Ovary (tissue), 10 donors: ENCODE measurements at places on chromosomes 5 and 9.

DNA sequence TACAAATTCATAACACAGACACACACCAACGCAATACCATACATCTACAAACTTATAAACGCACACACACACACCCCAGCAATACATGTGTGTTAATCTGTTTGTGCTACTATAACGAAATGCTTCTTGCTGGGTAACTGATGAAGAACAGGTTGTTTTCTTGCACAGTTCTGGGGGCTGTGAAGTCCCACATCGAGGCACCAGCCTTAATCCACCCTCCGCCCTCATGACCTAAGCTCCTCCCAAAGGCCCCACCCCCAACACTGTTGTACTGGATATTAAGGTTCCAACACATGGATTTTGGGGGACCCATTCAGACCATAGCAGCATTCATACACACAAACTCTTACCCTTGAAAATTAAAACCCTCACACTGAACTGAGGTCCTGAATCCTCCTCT lies 38.8 kb upstream of the LPCAT1 start:
- no peak for DNase-seq

DNA sequence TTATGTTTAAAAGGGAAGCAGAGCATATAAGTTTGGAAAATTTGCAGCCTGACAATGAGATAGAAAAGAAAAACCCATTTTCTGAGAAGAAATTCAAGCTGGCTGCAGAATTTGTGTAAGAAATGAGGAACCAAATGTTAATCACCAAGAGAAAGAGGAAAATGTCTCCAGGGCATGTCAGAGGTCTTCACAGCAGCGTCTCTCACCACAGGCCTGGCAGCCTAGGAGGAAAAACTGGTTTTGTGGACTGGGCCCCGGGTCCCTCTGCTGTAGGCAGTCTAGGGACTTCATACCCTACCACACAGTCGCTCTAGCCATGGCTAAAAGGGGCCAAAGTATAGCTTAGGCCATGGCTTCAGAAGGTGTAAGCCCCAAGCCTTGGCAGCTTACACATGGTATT lies 32.1 kb upstream of the HSD17B4 start:
- DNase-seq: no peak

DNA sequence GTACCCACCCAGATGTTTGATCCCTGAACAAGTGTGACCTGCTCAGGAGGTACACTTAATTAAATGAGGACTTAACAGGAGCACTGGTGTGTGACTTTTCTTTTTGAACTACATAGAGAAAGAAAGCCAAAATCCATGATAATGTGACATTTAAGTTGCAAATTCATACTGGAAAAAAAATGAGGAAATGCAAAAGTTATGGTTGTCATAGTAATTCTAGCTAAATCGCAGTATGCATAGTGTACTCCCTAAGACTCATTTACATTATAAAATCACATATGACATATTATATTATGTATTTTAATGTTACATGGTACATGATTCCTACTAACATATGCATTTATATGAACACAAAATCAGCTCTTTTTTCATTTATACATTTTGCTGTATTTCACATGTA lies 92.0 kb upstream of the PCSK5 start:
- no peak for DNase-seq

DNA sequence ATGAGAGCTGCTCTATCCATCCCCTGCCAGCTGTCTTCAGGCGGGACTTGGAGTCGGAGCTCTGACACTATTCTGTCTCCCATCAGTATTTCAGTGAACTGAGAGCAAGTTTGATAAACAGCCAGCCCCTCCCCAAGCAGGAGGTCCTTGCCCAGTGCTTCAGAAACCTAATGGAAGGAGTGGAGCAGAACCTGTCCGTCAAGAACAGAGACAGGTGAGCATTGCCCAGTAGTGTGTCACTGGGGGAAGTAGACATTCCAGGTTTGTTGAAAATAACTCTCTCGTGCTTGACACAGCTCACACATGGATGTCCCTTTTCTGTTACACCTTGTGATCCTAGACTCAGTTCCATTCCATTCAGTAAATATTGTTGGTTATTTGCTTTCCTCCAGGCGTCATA lies 13.2 kb upstream of the TLX3 start:
- no peak for DNase-seq

DNA sequence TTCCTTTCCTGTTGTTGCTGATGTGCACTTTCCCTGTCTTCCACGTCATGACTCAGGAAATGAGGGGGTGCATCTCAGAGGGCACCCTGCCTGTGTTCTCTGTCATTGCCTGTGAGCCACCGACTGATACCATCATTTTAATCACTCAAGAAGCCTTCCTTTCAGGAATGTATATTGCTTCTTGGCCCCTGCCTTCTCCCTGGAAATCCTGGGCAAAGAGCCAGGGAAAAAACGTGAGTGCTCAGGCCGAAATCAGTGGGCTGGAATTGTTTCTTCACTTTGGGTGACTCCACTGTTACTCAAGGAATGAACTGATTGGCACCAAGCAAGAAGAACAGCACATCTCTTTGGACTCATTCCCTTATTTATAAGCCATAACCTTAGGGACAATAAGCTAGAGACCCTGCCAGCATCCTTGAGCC lies 126.1 kb downstream of the SNX18 start:
- DNase-seq: no peak

DNA sequence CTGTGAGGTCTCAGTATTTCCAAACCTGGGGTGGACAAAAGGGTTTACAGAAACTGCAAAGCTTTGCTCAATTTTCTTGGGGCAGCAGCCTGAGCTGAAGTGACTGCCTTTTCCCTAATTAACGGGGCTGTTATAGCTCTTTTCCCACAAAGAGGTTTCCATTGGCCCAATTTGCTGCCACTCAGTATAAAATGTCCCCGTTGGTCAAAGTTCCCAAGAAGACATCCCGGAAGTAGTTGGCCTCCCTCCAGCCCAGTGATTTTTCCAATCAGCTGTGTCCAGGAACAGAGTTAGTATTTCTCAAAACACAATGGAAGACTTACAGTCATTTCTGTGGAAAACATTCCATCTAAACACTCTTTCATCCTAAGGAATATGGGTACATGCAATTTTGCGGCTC lies 643.6 kb downstream of the ACTL7B start:
- no peak for DNase-seq

GRCh38 chr5:90014420-90014819 lies 395.1 kb downstream of the CETN3 start:
- DNase-seq: no peak

GRCh38 chr9:78319197-78320029 lies 22.5 kb downstream of the PSAT1 start:
- peak; percentile 60 for DNase-seq

DNA sequence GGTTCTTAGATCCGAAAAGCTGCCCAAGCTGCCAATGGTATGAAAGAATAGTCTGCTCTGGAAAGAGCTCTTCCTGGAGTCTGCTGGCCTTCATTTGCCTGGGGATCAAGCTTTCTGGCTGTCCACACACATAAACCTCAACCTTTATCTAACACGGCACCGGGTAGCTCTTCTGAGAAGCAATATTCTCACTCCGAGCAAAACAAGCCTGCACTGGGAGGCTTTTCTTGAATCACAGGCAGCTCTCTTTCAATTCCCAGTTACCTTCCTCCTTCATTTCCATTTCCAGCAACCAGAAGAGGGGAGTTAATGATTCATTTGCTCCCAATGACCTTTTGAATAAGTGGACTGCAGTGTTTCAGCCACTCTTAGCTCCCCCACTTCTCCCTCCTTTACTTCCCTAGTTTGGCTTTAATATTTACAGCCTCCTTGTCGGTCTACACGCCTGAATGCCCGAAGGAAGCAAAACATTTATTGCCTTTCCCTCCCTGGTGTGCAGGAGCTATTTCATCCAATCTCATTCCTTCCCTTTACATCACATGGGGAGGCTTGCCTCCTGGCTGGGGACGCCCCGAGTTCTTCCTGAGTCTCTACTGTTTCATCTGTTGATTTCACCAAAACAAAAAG lies 187.1 kb downstream of the ARHGEF28 start:
- no peak for DNase-seq

DNA sequence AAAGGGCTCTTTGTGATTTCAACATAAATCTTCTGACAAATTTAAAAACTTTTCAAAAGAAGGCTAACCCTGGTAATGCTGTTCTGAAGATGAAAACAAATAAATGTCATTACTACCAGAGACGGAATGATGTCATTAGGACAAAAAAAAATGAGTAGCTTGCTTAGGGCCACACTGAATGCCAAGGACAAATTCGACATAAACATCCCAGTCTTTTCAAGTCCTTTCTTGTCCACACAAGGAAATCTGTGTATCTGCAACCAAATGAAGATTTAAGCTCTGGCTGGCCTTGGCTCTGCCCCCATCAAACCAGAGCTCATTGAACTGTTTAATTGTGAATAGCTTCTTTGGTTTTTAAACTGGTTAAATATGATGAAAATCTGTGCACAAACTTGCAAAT lies 592.7 kb downstream of the TLE1 start:
- DNase-seq: no peak

GRCh38 chr5:90557391-90557790 lies 1.2 kb upstream of the ADGRV1 start:
- no peak for DNase-seq

DNA sequence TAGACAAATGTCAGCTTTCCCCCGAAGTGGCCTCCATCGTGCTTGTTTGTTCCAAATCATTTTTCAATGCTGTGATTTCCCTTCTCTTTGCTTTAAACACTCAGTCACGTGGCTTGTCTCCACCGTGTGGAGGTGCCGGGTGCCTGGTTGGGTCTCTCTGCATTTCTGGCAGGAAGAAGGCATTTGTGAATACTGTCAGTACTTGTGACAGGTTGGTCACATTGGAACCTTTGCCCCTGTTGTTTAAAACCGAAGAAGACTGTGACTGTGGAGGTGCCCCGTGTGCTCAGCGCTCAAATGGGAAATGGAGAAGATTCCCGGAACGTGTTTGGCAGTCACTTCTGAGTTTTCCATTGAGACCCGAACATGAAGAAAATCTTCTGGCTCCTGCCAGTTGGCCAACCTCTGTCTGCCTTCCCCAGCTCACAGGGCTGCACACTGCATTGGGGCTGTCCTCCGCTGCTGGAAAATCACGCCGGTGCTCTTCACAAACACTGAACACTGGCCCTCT lies 74.6 kb downstream of the LMNB1 start:
- DNase-seq: no peak

- DNase-seq: no peak
Observed at GRCh38 chr5:141680178-141680577, 1.9 kb downstream of the ARAP3 start.
